Left ventricle myocardium inferior (tissue), 1 donor: ENCODE measurements at places on chromosomes 11 and 22. TPM values are rescaled to one million over a fixed set of nuclear protein-coding genes. Genes with fewer than 3 reads are reported as not detected.

DNA sequence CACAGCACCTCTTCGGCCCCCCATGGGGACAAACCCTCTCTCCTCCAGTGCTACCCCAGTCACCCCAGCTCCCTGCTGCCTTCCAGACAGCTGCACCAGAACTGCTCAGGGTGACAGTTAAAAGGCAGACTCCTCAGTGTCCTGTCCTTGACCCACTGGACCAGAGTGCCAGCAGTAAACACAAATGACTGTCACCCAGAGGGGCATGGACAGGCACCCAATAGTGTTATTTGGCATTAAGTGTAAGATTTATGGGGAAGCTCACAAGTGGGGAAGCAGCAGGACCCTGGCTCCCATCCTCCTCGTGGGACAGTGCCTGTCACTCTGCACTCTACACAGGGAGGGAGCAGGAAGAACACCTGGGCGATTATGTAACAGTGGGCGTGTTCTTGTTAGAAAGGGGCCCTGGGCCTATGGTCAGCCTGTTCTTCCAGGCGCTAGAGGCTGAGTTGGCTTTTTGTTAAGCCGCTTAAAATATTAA, 5.0 kb downstream of the RPS19BP1 start:
- no peak for DNase-seq

ZBTB16 gene
- 64.5 TPM for total RNA-seq

GRCh38 chr22:24007253-24008021, 2.2 kb upstream of the GSTT4 start:
- DNase-seq: no peak

- no peak for DNase-seq
Measured at GRCh38 chr11:74276581-74276980, 34.9 kb downstream of the P4HA3 start.

KDM4D gene
- total RNA-seq: 0.69 TPM

DNA sequence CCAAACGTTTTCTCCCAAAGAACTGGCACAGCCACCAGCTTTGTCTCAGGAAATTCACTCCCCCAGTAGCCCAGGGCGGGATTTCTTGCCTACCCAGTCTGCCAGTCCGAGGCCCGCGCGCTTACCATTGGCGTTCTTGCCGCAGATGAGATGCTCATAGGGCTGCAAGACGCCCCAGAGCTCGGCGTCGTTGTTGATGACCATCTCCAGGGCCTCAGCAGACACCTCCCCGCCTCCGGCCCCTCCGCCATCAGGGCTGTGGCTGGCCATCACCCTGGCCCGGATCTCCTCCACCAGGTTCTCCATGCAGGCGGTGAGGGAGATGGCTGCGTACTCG, 1.3 kb downstream of the ABTB2 start:
- peak; percentile 23 for DNase-seq

DNA sequence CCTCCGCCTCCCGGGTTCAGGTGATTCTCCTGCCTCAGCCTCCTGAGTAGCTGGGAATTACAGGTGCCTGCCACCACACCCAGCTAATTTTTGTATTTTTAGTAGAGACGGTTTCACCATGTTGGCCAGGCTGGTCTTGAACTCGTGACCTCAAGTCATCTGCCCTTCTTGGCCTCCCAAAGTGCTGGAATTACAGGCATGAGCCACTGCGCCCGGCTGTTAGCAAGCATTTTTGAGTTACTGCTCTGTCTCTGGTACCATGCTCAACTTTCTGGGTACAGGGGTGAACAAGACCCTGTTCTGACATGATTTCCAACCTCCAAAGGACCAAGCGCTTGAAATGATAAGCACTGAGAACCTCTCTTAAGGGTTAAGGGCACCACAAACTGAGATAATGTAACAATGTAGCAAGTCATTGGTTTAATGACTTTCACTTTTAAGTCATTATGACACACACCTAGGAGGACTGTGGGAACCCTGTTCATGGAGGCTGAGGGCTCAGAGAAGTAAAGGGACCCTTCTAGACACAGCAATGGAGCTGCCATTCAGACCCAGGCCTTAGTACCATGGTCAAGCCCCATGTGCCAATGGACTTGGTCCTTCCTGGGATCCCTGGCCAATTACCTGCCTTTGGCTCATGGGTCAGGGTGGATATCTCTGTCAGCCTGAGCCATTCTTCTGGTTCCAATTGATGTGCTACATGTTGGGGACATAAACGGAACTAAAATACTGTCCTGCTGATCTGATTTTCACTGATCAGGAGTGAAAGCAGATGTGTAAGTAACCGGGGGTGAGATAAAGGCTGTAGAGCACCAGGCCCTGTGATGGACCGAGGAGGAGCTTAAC, 11.6 kb downstream of the SLC3A2 start:
- no peak for DNase-seq

- no peak for DNase-seq
Measured at GRCh38 chr11:119996556-119996955, 141.4 kb downstream of the TRIM29 start.

GRCh38 chr11:8527939-8528338, 66.1 kb downstream of the STK33 start:
- DNase-seq: no peak

DNA sequence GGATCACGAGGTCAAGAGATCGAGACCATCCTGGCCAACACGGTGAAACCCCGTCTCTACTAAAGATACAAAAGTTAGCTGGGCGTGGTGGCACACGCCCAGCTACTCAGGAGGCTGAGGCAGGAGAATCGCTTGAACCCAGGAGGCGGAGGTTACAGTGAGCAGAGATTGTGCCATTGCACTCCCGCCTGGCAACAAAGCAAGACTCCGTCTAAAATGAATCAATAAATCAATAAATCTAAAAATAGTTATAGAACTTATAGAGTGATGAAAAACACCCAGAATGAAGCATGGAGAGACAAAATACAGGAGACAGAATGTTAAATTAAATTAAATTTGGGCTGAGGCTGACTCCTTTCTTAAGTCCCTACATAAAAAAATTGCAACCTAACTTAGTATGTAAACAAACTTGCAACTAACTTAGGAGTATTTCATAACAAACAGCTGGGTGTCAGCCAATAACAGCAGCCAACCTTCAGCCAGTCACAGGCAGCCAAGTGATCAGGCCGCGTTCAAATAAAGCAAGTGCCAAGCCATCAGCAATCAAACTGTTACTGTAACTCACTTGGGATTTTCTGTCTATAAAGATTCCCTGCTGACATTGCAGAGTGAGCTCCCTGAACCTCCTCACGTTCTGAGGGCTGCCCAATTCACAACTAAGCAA, 7.3 kb upstream of the TP53AIP1 start:
- DNase-seq: no peak

DNA sequence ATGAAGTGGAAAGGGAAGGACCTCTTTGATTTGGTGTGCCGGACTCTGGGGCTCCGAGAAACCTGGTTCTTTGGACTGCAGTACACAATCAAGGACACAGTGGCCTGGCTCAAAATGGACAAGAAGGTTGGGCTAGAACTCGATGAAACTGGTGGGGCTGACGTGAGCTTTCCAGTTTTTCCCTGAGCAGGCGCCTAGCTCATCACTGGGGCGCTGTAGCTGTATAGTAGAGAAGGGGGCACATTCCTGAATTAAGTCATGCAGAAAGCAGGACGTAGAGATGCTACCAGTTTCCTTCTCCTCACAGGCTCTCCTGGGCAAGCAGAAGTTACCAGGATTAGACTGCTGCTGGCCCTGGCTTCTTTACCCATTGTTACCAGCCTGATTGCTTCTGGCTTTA, 33.3 kb downstream of the NF2 start:
- no peak for DNase-seq

- DNase-seq: no peak
Measured at GRCh38 chr11:16611401-16611921, 127.0 kb upstream of the C11orf58 start.

TMA7B gene
- not detected for total RNA-seq

KDM4F gene
- total RNA-seq: not detected

GRCh38 chr11:120659076-120659475, 147.5 kb downstream of the GRIK4 start:
- no peak for DNase-seq

- DNase-seq: no peak
Measured at GRCh38 chr11:61516675-61517572, 8.4 kb downstream of the LRRC10B start.

MRPL48 gene
- total RNA-seq: 35.6 TPM

DNA sequence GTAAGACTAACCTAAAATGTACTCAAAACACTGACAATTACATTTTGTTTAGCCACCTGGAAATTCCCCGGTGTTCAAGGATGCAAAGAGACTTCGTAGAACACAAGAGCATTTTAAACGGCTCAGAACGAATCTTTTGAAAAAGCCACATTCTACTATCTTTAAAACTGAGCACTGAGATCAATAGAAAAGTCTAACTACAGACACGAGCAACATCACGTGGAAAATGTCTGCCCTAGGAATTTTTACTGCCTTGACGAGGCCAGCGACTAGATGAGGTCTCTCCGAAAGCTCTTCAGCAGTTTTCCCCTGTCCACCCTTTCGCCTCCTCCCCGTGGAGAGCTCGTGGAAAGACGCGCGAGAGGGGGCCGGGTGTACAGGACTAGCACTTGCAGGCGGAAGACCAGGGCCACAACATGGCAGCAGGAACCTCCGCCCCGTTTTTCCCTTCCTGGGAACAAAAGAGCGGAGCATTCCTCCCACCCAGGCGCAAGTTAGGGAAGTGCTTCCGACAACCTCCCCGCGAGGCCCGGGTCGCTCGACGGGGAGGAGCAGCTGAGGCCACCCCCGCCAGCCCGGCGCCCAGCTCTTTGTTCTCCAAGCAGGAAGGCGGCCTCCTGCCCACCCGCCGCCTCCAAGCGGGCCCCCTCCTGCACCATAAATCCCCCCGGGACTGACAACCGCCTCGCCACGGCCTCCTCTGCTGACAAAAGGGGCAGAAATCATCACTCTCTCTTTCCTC, 1.1 kb downstream of the EIF4G2 start:
- peak; percentile 71 for DNase-seq

PRRG4 gene
- total RNA-seq: 0.33 TPM

DNA sequence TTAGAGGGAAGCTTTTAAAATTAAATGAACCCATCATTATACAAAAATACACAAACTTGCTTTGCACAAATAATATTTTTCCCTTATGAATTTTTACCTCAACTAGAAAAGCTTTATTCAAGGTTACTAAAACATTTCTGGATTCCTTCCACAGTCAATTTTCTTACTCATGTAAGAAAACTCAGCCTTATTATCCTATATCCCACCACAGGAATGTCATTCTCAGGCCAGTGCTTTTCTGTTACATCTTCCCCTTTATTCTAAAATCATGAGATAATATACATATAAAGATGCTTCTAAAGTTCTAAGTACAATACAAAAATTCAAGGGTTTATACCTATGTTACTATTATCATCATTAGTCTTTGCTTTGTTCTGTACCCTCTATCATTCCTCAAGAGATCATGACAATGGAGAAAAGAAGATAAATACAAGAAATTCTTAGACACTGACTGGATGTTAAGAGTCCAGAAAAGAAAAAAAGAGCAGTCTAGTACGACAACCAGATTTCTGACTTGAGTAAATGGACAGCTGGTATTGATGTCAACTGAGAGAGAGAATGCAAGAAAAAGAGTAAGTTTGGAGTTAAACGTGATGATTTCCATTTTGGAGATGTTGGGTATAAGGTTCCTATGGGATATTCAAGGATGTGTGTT, 60.3 kb downstream of the MTMR2 start:
- DNase-seq: no peak

CLDN5 gene
- total RNA-seq: 19.5 TPM

GRCh38 chr11:115222218-115222862, 281.9 kb downstream of the CADM1 start:
- no peak for DNase-seq

DNA sequence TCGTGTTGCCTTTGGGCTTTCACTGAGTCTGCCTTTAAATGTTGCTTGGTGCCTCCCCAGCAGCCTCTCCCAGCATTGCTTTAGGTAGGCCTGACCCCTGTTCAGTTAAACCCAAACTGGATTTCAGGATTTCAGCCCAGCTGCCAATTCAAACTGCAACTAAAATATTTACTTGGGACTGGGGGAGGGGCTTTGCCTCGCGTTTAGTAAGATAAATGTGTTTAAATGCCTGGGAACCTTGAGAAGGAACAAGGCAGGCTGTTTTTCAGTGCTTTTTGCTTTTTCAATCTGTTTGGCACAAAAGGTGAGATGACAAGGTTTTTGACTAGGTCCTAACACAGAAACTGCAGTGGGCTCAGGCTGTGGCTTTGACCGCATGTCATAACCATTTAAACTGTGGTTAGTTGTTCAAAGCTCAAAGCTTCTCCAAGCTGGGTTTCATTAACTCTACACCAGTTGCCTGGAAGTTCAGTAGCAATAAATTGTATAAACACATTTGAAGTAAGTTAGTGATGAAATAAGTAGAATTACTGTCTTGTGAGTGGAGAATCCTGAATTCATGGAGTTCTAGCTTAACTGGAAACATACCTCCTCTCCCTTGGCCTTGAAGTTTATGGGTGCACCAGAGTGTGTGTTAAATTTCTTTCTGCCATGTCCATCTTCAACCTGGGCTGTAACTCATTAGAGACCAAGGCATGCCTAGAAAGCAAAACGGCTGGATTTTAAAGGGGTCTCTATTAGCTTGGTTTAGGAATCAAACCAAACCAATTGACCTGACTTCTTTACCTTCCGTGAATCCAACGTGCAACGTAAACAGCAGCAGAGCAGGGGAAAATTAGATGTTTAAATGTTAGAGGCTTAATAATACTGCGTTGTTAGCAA, 3.6 kb downstream of the PKNOX2 start:
- DNase-seq: no peak
